PC-9 (cell line): ENCODE measurements at places on chromosomes 5 and 9. TPM values are rescaled to one million over a fixed set of nuclear protein-coding genes. Genes with fewer than 3 reads are reported as not detected.

Gene CDH9
- not detected in 2 replicates for total RNA-seq

- peak within 1 kb of the TSS; percentile 89 for H3K27ac ChIP-seq
- no peaks in the 10 kb centered on the region for H3K36me3 ChIP-seq
- DNase-seq, result peak; percentile 82
- H3K4me3 ChIP-seq, result peak within 1 kb of the TSS; percentile 42
- no peaks in the 10 kb centered on the region for H3K27me3 ChIP-seq
- peaks cover 50% of the 10 kb centered on the region for H3K4me1 ChIP-seq
These were observed at the start of gene TNFSF15 for GRCh38 chr9:114805670-114806525. TSS of gene TNFSF15 (minus strand) at chr9:114806039. CDS start at chr9:114806012, 27 bp downstream.

- no peaks in the 10 kb centered on the region for H3K4me1 ChIP-seq
- H3K27me3 ChIP-seq, result peaks cover 44% of the 10 kb centered on the region
- no peak for DNase-seq
- no peak overlapping the region for H3K4me3 ChIP-seq
- H3K36me3 ChIP-seq, result no peaks in the 10 kb centered on the region
- H3K27ac ChIP-seq, result no peak overlapping the region
These were observed 10.5 kb downstream of the KIF4B start for GRCh38 chr5:155024015-155024414.

DNA sequence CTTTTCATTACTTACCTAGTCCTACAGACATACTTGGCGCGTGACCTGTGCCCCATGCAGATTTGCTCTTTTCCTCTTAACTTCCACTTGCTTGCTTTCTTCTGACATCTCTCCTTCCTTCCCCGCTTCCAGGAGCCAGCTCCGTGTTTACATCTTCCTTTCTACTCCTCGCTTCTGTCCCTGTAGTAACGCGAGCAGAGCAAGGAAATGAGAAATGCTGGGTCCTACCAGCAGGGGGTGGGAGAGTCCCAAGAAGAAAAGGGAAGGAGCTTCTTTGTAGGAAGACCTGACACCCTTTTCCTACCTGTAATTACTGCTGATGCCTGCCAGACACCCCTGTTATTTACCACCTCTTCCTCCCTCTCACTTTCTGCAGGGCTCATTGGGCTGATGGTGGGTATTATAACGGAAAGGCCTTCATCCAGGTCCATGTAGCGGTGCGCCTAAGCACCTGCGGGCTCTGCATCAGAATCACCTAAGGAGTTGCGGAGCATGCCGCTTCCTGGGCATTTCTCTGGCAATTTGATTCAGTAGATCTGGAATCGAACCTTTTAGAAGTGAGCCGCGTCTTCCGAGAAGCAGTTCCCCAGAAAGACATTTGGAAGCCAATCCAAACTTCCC lies 1260.8 kb upstream of the WWC1 start:
- peaks cover 22% of the 10 kb centered on the region for H3K27me3 ChIP-seq
- H3K27ac ChIP-seq, result no peak overlapping the region
- no peak overlapping the region for H3K4me3 ChIP-seq
- no peaks in the 10 kb centered on the region for H3K36me3 ChIP-seq

Gene EFNA5
- 38.0 and 42.7 TPM in 2 replicates for total RNA-seq

Gene ADRA1B
- total RNA-seq, result 4.6 and 6.0 TPM in 2 replicates

GRCh38 chr9:21686738-21687137 lies 115.7 kb upstream of the MTAP start:
- H3K27ac ChIP-seq, result peak overlapping the region; percentile 83
- H3K4me3 ChIP-seq, result no peak overlapping the region
- no peaks in the 10 kb centered on the region for H3K27me3 ChIP-seq
- DNase-seq, result no peak
- H3K36me3 ChIP-seq, result no peaks in the 10 kb centered on the region

GRCh38 chr5:98585661-98586310 lies 187.7 kb upstream of the RGMB start:
- no peak overlapping the region for H3K27ac ChIP-seq
- H3K27me3 ChIP-seq, result no peaks in the 10 kb centered on the region
- H3K36me3 ChIP-seq, result no peaks in the 10 kb centered on the region

Gene HCN1
- not detected in 2 replicates for total RNA-seq

GRCh38 chr5:163727028-163727427 lies 221.6 kb downstream of the MAT2B start:
- H3K27me3 ChIP-seq, result no peaks in the 10 kb centered on the region
- no peak for DNase-seq
- H3K4me3 ChIP-seq, result no peak overlapping the region
- H3K4me1 ChIP-seq, result no peaks in the 10 kb centered on the region

- no peak overlapping the region for H3K4me3 ChIP-seq
- no peaks in the 10 kb centered on the region for H3K27me3 ChIP-seq
- DNase-seq, result peak; percentile 46
- H3K4me1 ChIP-seq, result peaks cover 15% of the 10 kb centered on the region
- no peaks in the 10 kb centered on the region for H3K36me3 ChIP-seq
These were observed 329.3 kb downstream of the PIK3R1 start for GRCh38 chr5:68544648-68545552.

DNA sequence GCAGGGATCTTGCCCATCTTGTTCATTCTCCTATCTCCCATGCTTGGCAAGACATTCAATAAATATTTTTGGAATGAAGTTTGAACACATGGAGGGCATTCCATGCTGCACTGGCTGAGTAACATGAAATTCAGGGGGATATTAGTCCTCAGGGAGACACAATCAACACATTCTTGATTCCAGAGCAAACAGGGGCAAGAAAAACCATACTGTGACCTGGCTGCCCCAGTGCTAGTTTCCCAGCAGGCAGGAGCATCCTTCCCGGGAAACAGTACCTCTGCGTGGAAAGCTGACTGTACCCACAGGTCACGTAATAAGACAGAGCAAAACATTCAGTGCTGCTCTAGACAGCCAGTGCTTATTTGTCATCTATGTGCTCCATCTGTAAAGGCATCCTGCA lies 66.3 kb upstream of the SPOCK1 start:
- H3K27me3 ChIP-seq, result no peaks in the 10 kb centered on the region
- H3K36me3 ChIP-seq, result no peaks in the 10 kb centered on the region
- no peak overlapping the region for H3K27ac ChIP-seq
- peaks cover 9% of the 10 kb centered on the region; the same call in 1 of the 2 replicates for H3K4me1 ChIP-seq

- no peak overlapping the region for H3K27ac ChIP-seq
- no peak for DNase-seq
- H3K4me3 ChIP-seq, result no peak overlapping the region
- no peaks in the 10 kb centered on the region for H3K27me3 ChIP-seq
- H3K4me1 ChIP-seq, result peaks cover 8% of the 10 kb centered on the region; the same call in 1 of the 2 replicates
- H3K36me3 ChIP-seq, result no peaks in the 10 kb centered on the region
These were observed 13.5 kb downstream of the PLAC8L1 start for GRCh38 chr5:146091881-146092280.

GRCh38 chr9:2798423-2798822 lies 45.5 kb downstream of the PUM3 start:
- no peaks in the 10 kb centered on the region for H3K4me1 ChIP-seq
- H3K27me3 ChIP-seq, result no peaks in the 10 kb centered on the region
- no peak overlapping the region for H3K4me3 ChIP-seq
- H3K27ac ChIP-seq, result no peak overlapping the region
- H3K36me3 ChIP-seq, result peaks cover 5% of the 10 kb centered on the region; the same call in 1 of the 2 replicates

GRCh38 chr5:170623576-170624181 lies 119.9 kb downstream of the KCNIP1 start:
- no peak overlapping the region for H3K4me3 ChIP-seq
- H3K36me3 ChIP-seq, result no peaks in the 10 kb centered on the region
- no peak overlapping the region for H3K27ac ChIP-seq
- no peaks in the 10 kb centered on the region for H3K4me1 ChIP-seq
- peak; percentile 26 for DNase-seq
- H3K27me3 ChIP-seq, result no peaks in the 10 kb centered on the region

Gene SHISAL2B
- not detected in 2 replicates for total RNA-seq

- no peaks in the 10 kb centered on the region for H3K36me3 ChIP-seq
- no peaks in the 10 kb centered on the region for H3K4me1 ChIP-seq
- no peak overlapping the region for H3K4me3 ChIP-seq
- DNase-seq, result no peak
These were observed 220.1 kb downstream of the DAB2IP start for GRCh38 chr9:121871431-121872025.

GRCh38 chr9:90002397-90003271 lies 397.8 kb downstream of the GADD45G start:
- H3K27me3 ChIP-seq, result peaks cover 72% of the 10 kb centered on the region
- H3K4me3 ChIP-seq, result no peak overlapping the region
- H3K4me1 ChIP-seq, result no peaks in the 10 kb centered on the region
- H3K27ac ChIP-seq, result no peak overlapping the region
- DNase-seq, result no peak

Gene ENG
- total RNA-seq, result 18.4 and 23.1 TPM in 2 replicates

DNA sequence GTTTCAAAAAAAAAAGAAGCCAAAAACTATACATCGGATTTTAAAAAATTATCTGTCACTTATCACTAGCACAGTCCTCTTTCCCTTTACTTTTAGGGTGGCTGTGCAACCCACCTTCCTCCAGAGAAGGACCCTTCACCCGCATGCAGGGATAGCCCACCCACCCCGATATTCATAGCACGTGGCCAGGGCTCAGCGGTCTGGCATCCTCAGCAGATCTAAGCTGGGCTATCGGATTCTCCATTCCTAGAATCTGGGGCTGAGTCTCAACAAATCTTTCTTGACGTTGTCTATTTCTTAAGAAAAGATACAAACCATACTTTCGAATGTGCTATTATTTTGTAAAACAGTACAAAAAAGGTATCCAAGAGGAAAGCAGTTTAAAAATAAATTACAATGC lies 70.9 kb downstream of the MYO10 start:
- DNase-seq, result no peak
- no peak overlapping the region for H3K27ac ChIP-seq
- H3K4me3 ChIP-seq, result no peak overlapping the region
- 0 out of 2 replicates have a peak, but pooled peaks cover 3% of the 10 kb centered on the region for H3K36me3 ChIP-seq
- no peaks in the 10 kb centered on the region for H3K27me3 ChIP-seq

DNA sequence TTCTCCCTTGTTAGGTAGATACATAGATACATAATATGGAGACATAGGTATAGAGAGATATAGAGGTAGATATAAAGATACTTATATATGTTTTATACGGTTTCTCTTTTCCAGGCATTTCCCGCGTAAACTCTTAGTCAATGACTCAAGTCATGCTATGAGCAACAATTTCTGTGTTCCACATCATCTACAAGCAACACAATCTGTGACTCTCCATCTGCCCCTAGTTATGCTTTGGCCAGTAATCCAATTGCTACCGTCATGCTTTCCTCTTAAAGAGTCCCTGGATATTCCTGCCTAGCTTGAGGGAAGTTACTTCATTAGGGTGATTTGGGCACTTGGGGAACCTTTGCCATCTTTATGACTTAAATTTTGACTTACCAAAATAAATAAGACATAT lies 129.0 kb upstream of the ADAMTS16 start:
- no peak for DNase-seq
- H3K36me3 ChIP-seq, result no peaks in the 10 kb centered on the region
- H3K27me3 ChIP-seq, result peaks cover 61% of the 10 kb centered on the region

DNA sequence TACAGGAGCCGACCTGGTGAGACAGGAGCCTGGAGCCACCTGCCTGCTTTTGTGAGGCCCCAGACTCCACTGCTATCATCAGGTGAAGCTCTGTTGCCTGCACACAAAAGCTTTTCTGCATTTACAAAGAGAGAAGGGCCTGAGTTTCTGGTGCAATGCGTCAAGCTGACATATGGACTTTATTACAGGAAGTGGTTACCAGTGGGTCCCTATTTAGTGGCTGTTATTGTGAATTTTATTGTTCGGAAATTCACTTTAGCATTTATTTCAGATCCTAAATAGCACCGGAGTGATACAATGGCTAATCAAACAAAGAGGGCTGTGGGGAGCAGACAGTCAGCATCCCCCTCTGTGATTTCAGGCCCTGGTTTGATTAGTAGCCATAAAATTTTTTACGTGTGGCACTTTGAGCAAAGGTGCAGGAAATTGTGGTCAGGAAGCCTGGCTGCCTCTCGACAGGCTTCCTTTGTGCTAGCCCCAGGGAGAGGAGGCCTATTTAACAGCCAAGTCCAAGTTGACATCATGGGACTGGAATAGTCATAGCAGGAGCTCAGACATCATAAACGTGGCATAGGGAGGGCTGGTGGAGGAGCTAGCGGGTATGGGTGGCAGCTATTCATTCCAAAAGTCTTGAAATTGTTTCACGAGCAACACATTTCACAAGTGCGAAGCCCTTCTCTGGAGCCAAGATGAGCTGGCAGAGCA lies 8.4 kb downstream of the TGFBI start:
- H3K27ac ChIP-seq, result no peak overlapping the region
- H3K27me3 ChIP-seq, result no peaks in the 10 kb centered on the region
- DNase-seq, result no peak
- H3K36me3 ChIP-seq, result peaks cover 7% of the 10 kb centered on the region; the same call in 1 of the 2 replicates
- H3K4me1 ChIP-seq, result peaks cover 34% of the 10 kb centered on the region

Gene FOXD4L4
- 0.24 and 0.53 TPM in 2 replicates for total RNA-seq

- DNase-seq, result peak; percentile 43
- no peak overlapping the region for H3K4me3 ChIP-seq
These were observed 18.0 kb downstream of the MGAT1 start for GRCh38 chr5:180784497-180785097.

DNA sequence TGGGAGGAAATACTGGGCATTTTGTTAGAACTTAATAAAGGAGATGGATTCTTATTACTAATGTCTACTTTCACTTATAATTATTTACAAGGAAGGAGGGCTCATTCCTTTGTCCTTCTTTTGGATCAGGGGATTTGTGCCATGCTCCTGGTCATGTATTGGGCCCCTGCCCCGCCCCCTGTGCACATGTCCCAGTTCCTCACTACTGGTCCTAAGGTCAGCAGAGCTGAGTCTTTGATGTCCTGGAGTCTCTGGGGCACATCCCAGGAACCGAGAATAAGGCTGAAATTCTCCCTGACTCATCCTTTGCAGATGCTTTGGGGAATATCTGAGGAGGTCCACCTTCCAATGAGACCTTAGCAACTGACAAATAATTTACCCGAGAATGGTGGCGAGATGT lies 19.6 kb upstream of the TIFAB start:
- no peaks in the 10 kb centered on the region for H3K4me1 ChIP-seq
- H3K36me3 ChIP-seq, result no peaks in the 10 kb centered on the region
- H3K27ac ChIP-seq, result no peak overlapping the region
- no peak for DNase-seq

Gene SPATA6L
- 5.9 and 7.1 TPM in 2 replicates for total RNA-seq

GRCh38 chr9:80932181-80932580 lies 757.2 kb downstream of the TLE1 start:
- no peak overlapping the region for H3K27ac ChIP-seq
- DNase-seq, result no peak
- no peak overlapping the region for H3K4me3 ChIP-seq
- H3K27me3 ChIP-seq, result no peaks in the 10 kb centered on the region
- no peaks in the 10 kb centered on the region for H3K36me3 ChIP-seq
- no peaks in the 10 kb centered on the region for H3K4me1 ChIP-seq

DNA sequence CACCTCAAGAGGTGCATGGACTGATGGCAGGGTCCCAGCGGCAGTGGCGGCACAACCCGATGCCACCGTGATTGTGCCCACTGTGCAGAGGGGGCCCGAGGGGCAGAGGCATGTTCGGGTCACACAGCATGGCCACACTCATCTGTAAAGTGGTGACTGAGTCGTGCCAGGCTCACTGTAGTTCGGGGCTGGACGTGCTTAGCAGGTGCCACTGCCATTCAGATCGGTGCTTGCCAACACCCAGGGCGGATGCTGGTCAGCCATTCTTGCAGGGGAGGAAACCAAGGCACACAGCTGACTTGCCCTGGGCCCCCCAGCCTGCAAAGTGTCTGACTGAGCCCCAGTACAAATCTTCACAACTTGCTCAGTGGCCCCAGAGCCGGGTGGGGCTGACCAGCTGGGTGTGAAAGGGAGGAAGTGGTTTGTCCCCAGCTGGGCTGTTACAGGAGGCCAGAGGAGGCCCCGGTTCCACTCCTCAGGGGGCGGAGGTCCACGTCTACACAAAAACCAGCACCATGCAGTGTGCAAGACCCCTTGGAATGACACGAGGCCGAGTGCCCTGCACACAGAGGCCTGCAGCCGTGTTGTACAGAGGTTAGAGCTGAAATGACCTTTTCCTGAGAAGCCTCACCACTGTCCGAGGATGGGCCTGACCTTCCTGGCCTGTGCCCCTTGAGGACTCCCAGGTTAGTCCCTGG lies 17.9 kb downstream of the FGD3 start:
- peaks cover 14% of the 10 kb centered on the region for H3K4me1 ChIP-seq
- no peak overlapping the region for H3K4me3 ChIP-seq
- DNase-seq, result no peak
